ENCODE measurements at places on chromosomes 3 and 15.
A peak's percentile ranks its signal among the peaks of the same experiment; 100 is the strongest.

DNA sequence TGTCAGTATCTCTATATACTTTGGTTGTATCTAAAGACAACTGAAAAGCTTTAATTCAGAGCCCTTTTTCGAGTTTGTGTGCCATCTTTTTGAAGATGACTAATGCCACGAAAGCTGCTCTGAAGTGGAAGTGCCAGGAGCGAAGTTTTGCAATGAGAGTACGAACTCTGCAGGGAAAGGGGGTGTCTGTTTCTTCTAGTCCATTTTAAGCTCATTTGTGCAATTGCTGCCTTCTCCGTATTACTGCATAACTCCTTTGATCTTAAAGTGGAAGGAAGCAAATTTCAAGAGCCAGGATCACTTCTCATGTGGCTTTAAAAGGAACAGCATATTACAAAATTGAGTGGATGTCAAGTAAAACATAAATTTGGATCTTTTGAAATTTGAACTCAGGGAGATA is 245.3 kb downstream of the FEZF2 start:
- peak; percentile 96 for DNase-seq

GRCh38 chr3:120440001-120440703 is 10.6 kb downstream of the FSTL1 start:
- DNase-seq = peak; percentile 61

GRCh38 chr15:81514725-81515124 is 140.7 kb upstream of the TMC3 start:
- DNase-seq = no peak

DNA sequence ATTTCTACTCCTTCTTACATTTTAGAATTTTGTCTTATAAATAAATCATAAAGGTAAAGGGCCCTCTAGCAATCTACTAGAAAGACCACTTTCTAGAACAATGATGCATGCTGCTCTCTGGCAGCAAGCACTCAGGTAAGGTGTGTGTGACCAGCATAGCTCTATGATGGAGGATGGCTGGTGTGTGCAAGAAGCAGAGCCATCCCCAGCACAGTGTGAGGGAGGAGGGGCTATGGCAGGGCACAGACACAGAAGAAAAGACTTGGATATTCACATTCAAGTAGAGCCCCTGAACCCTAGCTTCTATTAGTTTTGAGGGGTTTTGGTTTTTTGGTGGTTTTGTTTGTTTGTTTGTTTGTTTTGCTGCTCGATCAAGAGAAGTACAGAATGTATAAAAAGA is 277.1 kb upstream of the CCDC54 start:
- DNase-seq = no peak

DNA sequence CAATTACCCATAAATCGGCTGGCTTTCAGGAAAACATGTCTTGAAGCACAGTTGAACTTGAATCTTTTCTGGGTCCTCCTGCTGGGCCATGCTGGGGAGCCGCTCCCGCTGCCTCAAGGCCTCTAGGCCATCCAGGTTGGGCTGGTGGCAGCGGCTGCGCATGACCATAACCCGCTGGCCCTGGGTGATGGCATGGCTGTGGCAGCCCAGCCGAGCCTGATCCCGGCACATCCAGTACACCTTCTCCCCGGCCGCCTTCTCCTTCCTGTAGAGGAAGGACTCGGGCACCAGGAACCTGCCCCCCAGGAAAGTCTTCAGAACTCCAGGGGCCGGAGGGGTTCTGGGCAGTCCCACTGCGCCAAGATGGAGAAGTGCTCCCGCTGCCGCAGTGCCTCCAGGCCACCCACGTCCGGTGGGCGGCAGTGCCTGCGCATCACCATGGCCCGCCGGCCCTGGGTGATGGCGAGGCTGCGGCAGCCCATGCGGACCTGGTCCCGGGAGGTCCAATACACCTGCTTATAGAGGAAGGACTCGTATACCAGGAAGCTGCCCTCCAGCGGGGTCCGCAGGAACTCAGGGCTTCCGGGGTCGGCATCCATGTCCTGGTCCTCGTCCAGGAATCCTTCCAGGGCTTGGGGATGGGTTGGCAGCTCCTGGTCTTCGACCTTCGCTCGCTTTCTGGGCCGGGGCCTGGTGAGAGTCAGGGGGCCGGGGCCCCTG is 84.3 kb upstream of the FXR1 start:
- DNase-seq = no peak

GRCh38 chr3:142844339-142844977 is 44.4 kb downstream of the PCOLCE2 start:
- peak; percentile 37 for DNase-seq

DNA sequence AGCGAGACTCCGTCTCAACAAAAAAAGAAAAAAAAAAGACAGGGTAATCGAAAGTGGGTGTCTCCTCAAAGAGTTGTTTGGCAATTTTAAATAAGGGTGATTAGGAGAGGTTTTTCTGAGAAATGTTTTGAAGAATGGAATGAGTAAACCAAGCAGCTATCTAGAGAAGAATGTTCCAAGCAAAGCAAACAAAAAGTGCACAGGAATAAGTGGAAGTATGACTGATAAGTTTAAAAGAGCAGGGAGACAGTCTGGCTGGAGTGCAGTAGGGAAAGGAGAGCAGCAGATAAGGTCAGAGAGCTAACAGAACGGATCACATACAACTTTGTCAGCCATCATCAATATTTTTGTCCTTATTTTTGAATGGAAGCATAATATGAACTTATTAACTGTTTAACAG is 853.5 kb downstream of the TUSC7 start:
- DNase-seq = no peak

DNA sequence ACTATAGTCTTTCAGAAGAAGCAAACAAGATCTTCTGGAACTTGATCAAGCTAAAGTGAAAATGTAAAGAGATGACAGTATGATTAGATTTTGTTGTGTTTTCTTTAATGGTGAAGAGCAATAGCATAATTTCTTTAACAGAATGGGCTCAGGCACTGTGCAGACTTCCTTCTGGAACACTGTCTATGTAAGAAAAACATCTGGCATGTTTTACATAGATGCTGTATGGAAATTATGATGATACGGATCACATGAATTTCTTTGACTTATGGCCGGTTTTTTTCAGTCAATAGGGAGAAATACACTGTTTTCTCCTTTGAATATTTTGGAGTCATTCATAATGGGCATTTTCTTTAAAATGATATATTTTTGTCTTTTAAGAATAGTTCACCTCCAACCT is 42.6 kb downstream of the PHLDB2 start:
- no peak for DNase-seq

- DNase-seq = no peak
Measured at GRCh38 chr3:63192248-63192647, 85.9 kb upstream of the SYNPR start.

DNA sequence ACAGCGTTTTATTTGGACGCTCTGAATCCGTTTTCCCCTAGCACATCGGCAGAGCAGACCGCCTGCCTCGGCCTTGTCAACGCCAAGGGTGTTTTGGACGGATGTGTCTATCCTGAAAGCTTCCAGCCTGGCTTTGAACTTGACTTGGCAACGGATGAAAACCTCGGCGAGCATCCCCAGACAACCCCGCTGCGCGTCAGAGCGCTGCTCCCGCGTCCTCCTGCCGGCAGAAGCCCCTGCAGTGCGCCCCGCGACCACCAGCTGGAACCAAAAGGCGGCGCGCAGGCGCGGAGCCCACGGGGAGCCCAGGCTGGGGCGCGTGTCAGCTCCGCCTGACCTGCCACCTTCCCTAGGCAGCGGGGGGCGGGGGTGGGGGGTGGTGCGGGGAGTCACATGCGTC is 26.2 kb upstream of the ARL8B start:
- no peak for DNase-seq

GRCh38 chr3:43223670-43224364 is 62.5 kb upstream of the SNRK start:
- DNase-seq = no peak

GRCh38 chr3:142946861-142947260 is 16.6 kb downstream of the PAQR9 start:
- no peak for DNase-seq

GRCh38 chr15:58475573-58476524 is 44.1 kb downstream of the LIPC start:
- peak; percentile 78 for DNase-seq

DNA sequence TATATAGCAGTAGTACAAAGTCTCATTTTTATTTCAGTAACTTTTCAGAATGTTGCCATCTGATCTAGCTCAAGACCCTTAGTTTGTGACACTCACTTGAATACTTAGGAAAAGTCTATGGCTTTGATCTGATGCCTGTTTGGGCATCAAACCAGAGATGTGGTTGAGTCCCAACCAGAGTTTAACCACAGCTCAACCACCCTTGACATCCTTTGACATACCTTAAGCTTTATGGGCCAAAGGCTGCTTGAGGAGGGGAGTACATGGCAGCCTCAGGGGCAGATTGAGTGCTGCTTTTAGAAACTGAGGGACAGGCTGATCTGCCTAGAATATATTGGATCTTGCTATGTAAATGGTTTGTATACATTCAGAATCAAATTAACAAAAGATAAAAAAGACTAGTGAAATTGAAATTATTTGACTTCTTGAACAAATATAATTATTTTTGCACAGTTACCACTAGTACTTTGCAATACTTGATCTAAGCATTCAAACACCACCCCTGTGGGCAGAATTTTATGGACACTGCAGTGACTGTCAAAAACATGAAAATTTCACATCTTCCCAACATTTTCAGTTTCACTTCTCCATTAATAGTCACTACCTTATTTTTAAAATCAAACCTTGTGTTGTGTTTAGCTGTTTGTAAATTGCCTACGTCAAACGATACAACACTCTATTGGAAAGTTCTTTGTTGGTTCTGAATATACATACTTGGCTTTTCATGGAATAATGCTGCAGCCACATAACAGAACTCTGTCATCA is 199.8 kb downstream of the UBE2E2 start:
- no peak for DNase-seq

- no peak for DNase-seq
Measured at GRCh38 chr15:63826528-63826927, 7.2 kb downstream of the HERC1 start.

DNA sequence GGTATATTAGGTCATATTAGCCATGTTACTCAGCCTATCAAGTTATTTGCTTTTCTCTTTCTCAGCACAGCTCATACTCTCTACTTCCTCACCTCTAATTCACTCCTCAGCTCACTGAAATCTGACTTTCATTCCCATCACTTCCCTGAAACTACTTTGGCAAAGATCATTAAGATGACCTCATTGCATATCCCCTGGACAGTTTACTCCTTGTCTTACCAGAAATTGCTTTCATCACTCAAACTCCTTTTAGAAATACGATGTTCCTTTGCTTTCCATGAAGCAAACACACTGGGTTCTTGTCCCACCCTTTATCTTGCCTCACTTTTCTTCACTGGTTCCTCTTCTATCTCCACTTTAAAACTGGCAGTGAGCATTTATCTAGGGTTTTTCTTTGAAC is 354.4 kb downstream of the TUSC7 start:
- no peak for DNase-seq

- peak; percentile 76 for DNase-seq
Measured at GRCh38 chr3:112092496-112093179, 6.4 kb downstream of the C3orf52 start.

- no peak for DNase-seq
Measured at GRCh38 chr15:32824777-32825176, 107.0 kb downstream of the GREM1 start.

DNA sequence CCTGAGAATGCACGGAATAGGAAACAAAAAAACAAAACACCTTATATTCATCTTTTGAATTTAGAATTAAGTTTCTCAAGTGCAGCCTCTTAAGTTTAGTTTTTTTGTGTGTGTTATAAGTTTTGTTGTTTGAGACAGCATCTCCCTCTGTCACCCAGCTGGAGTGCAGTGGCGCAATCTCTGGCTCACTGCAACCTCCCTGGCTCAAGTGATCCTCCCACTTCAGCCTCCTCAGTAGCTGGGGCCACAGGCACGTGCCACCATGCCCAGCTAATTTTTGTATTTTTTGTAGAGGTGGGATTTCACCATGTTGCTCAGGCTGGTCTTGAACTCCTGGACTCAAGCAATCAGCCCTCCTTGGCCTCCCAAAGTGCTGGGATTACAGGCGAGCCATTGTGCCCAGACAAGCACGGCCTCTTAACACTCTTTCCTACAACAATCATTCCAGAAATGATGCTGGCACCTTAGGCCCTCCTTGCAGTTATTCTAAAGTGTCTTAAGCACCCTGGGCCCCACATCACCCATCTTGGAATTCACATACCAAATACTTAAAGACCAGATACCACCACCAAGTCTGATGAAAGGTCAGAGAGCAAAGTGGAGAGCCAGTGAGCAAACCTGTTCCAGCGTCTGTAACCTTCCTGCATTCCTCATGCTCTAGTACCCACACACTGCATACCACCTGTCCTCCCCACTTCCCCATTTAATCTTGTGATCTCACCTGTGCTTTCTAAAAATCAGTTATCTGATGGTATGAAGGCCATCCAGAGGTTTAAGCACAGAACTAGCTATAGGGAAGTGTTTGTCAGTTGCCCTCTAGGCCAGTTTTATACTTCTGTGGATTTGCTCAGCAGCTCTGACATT is 6.9 kb upstream of the SPG11 start:
- peak; percentile 13 for DNase-seq

- DNase-seq = peak; percentile 5
Measured at GRCh38 chr3:169914321-169914720, 2.9 kb downstream of the SAMD7 start.

GRCh38 chr3:120742849-120743365 is 363 bp downstream of the GTF2E1 start:
- no peak for DNase-seq

GRCh38 chr15:98413933-98414546 is 234.3 kb upstream of the IGF1R start:
- no peak for DNase-seq

DNA sequence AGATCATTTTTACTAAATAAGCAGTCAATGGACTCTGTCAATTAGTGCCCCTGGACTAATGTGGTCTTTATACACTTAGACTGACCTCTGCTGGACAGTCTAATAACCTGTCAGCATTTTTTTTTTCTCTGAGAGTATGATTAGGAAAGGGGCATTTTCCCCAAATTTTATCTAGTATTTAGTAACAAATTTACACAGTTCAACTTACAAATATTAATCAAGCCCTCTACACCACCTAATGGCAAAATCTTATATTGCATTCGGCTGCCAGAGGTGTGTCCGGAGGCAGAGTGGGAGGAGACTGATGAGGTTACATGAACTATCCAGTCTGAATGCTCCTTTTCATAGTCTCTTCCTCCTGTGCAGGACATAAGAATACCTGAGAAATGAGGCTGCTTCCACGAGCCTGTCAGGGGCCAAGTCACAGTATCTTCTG is 36.0 kb upstream of the COLQ start:
- DNase-seq = peak; percentile 46

DNA sequence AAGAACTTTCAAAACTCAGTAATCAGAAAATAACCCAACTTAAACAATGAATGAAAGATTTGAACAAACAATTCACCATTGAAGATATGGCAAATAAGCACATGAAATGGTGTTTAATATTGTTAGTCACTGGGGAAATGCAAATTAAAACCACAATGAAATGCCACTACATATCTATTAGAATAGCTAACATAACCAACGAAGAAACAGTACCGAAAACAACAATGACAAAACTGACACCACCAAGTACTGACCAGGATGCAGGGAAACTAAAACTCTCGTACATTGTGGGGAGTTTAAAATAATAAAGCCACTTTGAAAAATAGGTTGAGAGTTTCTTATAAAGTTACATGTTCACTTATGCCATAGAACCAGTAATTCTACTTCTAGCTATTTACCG is 69.1 kb downstream of the KBTBD8 start:
- DNase-seq = no peak

GRCh38 chr3:107430214-107430995 is 53.2 kb downstream of the CCDC54 start:
- DNase-seq = no peak
